ENCODE measurements at places on chromosomes 7 and 10.

DNA sequence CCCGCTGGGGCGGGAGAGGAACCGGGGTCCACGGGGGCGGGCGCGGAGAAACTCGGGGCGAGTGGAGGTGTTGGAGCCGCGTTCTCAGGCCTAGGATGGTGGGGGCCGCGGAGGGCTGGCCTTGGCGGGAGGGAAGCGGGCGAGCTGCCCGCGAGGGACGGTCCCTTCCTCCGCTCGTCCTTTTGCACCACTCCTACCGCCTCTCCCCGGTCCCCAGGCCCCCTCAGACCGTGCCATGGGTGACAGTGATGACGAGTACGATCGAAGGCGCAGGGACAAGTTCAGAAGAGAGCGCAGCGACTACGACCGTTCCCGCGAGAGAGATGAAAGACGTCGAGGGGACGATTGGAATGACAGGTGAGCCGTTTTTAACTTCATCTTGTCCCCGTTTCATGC, 451 bp downstream of the SRRT start:
- peak; percentile 46 for DNase-seq

GRCh38 chr10:133481657-133482056, 27.9 kb downstream of the SCART1 start:
- DNase-seq = no peak

- no peak for DNase-seq
Observed at GRCh38 chr10:118101501-118101900, 54.8 kb upstream of the RAB11FIP2 start.

GRCh38 chr7:41298409-41298808, 404.5 kb downstream of the INHBA start:
- no peak for DNase-seq

- peak; percentile 76 for DNase-seq
Observed at GRCh38 chr7:1422512-1423263, 36.6 kb downstream of the MICALL2 start.

DNA sequence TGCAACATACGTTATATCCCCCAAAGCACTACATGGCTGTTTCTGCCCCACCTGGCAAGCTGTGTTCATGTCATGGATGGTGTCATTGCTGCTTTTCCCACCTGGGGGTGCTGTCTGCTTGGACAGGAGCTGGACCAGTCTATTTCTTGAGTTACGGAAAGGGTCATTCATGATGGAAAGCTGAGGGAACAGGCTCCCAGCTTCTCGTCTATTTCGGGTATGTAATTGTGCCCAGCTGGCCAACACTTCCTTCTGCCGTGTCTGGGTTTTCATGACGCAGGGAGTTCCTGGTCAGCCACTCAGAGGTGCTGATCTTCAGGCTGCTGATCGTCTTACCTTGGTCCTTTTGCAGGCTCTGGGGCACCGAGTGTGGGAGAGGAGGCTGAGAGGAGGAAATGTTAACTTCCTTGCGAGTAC, 8.6 kb downstream of the BTBD16 start:
- peak; percentile 82 for DNase-seq

DNA sequence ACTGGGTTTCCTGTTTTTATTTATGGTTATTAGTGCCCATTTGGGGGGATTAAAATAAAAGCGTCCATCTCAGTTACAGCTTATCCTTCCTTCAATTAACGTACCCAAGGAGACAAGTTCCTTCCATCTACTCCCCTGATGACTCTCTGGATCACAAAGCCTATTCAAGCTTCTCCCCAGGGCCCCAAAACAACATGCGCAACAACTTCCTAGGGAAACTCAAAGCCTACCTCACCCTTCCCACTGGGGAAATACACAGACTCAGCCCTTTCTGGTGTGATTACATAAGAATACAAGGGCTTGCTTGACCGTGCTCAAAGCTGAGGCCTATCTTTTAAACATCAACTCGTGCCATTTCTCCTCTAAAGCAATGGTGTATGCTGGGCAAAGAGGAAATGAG, 112.4 kb downstream of the CDK6 start:
- DNase-seq = peak; percentile 57

DNA sequence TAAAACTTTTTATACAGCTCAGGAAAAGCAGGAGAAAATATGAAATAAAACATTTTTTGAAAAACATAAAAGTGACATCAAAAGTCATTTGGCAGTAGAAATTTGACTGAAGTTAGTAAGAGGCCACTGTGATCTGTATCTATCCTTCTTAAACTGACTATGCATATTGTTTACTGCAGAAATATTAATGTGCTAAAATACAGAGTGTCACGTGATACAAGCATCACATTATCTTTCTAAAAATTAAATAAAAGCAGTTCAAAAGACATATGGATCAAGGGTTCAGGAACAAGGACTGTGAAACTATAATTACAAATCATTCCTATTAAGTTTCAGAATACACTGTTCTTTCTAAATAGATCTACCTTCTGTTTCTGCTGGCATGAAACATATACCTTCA, 33.7 kb downstream of the PARP12 start:
- no peak for DNase-seq

DNA sequence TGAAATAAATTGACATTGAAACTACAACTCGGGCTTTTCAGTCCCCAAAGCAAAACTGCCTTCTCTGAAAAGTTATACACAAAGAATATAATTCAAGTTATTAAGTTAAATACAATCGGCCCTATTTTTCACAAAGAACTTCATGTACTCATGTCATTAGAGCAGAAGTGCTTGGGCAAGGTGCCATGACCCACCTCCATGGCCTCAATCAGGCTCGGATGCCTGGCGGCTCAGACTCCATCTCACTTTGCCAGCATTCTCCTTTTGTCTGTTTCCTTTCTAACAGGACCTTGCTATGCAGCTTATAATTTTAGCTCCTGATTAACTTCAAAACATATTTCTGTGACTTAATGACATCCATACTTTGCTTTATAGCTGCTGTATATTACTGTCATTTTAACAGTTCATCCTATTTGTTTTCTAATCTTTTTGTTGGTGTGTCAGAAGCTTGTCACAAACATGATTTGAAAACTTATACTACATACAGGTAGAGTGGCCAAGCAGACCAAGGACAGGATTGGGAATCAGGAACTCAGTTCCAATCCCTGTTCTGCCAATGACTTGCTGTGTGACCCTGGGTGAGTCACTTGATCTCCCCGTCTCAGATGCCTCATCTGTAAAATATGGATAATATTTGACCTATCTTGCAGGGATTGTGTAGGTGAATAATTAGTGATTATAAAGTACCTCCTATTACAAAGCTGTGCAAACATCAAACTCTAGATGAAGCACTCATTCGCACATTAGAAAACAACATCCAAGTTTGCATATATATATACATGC, 60.8 kb upstream of the ITGA8 start:
- DNase-seq = peak; percentile 32

- no peak for DNase-seq
Observed at GRCh38 chr10:110504111-110504735, 6.5 kb downstream of the DUSP5 start.

GRCh38 chr10:100037758-100038315, 28.1 kb upstream of the DNMBP start:
- DNase-seq = no peak

- no peak for DNase-seq
Observed at GRCh38 chr7:141660259-141660658, 41.7 kb downstream of the DENND11 start.

- DNase-seq = no peak
Observed at GRCh38 chr7:148921806-148922205, 37.7 kb upstream of the EZH2 start.

GRCh38 chr7:124246262-124246863, 213.5 kb upstream of the TMEM229A start:
- DNase-seq = no peak

- DNase-seq = no peak
Observed at GRCh38 chr10:33571616-33572015, 237.1 kb upstream of the NRP1 start.

GRCh38 chr7:129108581-129108980, 35.9 kb upstream of the TSPAN33 start:
- no peak for DNase-seq

- no peak for DNase-seq
Observed at GRCh38 chr7:37928878-37929277, 8.4 kb downstream of the EPDR1 start.

GRCh38 chr10:69327463-69328379, 49.4 kb downstream of the HK1 start:
- peak; percentile 76 for DNase-seq

- peak; percentile 94 for DNase-seq
Observed at GRCh38 chr10:59753267-59753666, at the start of gene MRLN. MRLN (minus strand) TSS chr10:59753455.

- peak; percentile 50 for DNase-seq
Observed at GRCh38 chr10:60384708-60385398, 4.8 kb downstream of the ANK3 start.

DNA sequence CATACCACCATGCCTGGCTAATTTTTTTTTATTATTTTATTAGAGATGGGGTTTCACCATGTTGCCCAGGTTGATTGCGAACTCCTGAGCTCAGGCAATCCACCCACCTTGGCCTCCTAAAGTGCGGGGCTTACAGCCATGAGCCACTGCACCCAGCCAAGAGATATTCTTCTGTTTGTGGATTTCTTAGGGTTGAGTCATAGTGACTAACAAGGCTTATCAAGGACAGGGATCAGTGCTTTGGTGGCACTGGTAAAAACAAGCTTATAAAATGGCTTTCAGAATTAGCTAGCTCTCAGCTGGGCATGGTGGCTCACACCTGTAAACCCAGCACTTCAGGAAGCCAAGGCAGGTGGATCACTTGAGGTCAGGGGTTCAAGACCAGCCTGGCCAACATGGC, 122.4 kb downstream of the ZNF248 start:
- DNase-seq = no peak

DNA sequence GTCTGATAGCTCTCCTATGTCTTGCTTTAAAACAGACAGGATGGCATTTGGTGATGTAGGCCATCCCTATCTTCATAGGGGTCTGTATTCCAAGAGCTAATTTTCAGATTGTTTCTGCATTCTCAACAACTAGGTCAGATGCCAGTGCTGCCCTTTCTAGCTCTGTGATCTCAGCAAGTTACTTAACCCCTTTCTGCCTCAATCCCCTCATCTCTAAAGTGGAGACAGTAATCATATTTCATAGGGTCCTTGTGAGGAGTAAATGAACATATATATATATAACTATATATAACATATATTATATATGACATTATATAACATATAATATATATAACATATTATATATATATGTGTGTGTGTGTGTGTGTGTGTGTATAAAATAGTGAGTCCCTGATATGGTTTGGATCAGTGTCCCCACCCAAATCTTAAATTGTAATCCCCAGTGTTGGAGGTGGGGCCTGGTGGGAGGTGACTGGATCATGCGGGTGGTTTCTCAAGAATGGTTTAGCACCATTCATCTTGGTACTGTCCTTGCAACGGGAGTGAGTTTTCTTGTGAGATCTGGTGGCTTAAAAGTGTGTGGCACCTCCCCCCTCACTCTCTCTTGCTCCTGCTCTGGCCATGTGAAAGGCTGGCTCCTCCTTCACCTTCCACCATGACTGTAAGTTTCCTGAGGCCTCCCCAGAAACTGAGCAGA, 45.2 kb downstream of the HIPK2 start:
- DNase-seq = no peak

DNA sequence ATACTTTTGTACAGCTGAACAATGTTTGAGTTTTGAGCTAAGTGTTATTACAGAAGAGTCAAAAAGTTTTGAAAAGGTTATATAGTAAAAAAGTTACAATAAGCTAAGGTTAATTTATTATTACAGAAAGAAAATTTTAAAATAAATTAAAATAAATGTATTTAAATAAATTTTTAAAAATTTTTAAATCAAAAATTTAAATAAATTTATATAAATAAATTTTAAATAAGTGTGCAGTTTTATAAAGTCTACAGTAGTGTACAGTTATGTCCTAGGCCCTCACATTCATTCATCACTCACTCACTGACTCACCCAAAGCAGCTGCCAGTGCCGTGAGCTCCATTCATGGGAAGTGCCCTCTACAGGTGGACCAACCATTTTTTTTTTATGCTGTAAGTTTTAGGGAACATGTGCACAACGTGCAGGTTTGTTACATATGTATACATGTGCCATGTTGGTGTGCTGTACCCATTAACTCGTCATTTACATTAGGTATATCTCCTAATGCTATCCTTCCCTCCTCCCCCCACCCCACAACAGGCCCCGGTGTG, 462.9 kb upstream of the ZMIZ1 start:
- no peak for DNase-seq

DNA sequence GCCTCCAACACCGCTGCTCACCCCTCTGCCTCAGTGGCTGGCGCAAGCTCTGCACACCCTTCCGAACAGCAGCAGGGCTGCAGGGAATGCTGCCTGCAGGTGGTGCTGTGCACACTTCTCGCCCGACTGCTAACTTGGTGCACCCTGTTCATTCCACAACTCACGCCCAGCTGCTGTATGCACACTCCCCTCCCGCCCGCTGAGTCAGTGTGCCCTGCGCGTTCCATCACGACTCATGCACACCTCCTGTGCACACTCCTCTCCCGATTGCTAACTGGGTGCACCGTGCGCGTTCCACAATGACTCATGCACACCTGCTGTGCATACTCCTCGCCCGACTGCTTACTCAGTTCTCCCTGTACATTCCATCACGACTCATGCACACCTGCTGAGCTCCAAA, 21.5 kb downstream of the ADARB2 start:
- DNase-seq = peak; percentile 16

DNA sequence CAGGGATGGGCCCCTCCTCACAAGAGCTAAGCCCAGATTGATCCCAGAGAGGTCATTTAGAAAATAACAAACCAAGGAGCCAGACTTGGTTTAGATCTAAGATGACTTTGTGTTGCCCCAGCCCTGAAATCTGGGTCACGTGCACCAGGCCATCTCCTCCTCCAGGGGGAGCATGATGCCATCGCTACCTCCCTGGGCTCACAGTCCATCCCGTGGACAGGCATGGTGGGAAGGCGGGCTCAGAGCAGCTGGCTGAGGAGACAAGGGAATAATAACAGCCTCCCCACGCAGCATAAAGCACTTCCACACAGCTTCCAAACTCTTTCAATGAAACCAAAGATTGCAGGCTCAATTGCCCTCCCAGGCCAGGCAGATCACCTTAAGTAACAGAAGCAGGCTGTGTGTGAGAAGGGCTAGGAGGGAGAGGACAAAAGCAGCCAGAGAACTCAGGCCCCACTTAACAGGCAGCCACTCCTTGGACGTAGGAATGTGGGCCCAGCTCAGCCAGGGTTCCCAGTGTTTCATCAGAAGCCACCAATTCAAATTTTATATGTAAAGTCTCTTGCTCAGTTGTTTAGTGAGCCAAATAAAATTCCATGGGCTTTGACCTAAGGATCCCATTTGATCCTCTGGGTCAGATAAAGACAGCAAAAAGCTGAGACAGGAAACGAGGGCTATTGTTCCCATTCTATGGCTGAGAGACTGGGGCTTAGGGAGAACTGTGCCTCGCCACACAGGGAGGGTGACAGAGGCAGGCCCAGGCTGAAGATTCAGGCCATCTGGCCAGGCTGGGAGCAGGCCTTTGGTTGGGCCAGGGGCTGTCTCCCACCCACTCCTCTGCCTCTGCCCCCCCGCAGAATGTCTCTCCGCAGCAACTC, 100.2 kb downstream of the COL13A1 start:
- DNase-seq = peak; percentile 69

GRCh38 chr10:121601458-121601857, 3.2 kb upstream of the FGFR2 start:
- no peak for DNase-seq

GRCh38 chr7:151940048-151940811, 16.0 kb upstream of the GALNTL5 start:
- DNase-seq = no peak

- no peak for DNase-seq
Observed at GRCh38 chr10:26516540-26517101, 78.5 kb downstream of the APBB1IP start.

All from tongue (tissue), 3 donors.